Activated CD4-positive, alpha-beta T cell treated with anti-CD3 and anti-CD28 coated beads for 48 hours (primary cell): ENCODE measurements at places on chromosomes 13 and 19.

GRCh38 chr13:98446234-98446621 is 130.7 kb downstream of the STK24 start:
- DNase-seq = no peak

DNA sequence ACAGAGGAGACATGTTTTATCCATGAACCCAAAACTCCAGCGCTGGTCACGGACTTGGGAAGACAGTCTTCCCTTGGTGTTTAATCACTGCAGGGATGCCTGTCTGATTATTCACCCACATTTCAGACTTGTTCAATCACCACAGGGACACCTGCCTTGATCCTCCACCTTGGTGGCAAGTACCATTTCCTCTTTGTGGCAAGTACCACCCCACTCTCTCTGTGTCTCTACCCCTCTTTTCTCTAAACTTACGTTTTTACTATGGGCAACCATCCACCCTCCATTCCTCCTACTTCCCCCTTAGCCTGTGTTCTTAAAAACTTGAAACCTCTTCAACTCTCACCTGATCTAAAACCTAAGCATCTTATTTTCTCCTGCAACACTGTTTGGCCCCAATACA is 16.8 kb downstream of the ZNF83 start:
- DNase-seq = no peak

GRCh38 chr19:15928321-15928720 is 6.0 kb downstream of the CYP4F11 start:
- DNase-seq = no peak

DNA sequence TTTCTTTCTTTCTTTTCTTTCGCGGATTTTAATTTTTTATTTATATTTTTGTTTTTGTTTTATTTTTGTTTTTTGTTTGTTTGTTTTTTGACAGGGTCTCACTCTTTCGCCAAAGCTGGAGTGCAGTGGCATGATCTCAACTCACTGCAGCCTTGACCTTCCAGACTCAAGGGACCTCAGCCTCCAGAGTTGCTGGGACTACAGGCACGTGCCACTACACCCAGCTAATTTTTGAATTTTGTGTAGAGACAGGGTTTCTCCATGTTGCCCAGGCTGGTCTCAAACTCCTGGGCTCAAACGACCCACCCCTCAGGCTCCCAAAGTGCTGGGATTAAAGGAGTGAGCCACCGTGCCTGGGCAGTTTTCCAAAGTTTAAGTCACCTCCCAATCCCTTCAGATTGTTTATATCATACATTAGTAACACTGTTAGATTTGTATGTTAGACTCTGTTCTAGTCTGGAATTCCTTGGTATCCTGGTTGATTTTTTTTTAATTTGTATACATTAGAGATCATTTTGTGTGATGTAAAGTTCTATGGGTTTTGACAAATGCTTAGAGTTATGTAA is 597.3 kb downstream of the DCT start:
- no peak for DNase-seq

DNA sequence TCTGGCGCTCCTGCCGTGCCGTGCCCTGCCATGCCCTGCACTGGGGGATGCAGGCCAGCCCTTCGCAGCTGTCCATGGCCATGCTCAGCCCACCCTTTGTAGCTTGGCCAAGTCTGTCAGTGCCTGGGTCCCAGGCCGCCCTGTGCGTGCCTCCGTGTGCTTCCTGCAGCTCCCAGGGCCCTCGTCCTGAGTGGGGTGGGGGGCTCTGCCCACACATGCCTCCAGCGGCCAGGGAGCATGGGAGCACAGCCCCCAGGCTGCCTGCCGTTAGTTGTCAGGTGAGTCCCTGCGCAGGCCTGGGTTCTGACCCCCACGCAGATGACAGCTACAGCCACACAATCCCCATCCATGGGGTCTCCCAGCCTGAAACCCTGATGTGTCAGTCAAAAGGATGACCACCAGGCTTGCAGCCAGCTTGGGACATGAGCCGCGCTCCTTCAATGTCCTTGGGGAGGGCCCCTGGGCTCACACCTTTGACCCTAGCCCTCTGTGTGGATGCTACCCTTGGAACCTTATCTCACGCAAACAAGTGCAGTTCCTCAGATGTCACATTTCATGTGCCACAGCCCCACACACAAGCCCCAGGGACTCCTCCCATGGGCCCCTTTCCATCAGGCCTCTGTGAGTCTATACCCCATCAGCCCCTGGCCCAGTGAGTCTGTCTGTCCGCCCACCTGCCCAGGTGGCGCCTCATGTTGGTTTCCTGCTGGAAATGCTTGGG is 24.5 kb downstream of the TMED1 start:
- no peak for DNase-seq

DNA sequence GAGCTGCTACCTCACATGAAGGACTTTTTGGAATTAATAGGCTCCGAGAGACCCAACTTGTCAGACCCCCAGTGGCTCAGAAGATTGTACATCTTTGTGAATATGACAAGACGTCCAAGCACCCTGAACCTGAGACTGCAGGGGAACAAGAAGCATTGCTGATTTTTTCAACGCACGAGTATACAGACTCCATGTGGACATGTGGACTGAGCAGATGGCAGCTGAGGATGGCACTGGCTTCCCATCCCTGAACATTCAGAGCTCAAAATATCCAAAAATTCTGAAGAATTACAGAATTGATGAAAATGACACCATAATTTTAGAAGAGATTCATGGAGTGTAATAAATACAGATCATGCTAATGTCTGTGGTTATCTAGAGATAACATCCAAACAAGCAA is 254.1 kb downstream of the MZT1 start:
- no peak for DNase-seq

- DNase-seq = no peak
Measured at GRCh38 chr19:7704280-7705060, 2.5 kb upstream of the FCER2 start.

DNA sequence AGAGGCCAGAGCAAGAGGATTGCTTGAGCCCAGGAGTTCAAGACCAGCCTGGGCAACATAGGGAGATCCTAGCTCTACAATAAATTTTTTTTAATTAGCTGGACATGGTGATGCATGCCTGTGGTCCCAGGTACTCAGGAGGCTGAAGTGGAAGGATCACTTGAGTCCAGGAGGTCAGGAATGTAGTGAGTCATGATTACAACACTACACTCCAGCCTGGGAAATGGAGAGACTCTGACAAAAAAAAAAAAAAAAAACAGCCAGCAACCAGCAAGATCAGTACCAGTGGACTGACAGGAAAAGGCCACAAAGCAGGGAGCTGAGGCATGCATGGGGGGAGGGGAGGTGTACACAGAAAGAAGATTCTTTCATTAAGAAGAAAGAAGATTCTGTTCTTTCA is 52.7 kb upstream of the RFXAP start:
- DNase-seq = no peak

DNA sequence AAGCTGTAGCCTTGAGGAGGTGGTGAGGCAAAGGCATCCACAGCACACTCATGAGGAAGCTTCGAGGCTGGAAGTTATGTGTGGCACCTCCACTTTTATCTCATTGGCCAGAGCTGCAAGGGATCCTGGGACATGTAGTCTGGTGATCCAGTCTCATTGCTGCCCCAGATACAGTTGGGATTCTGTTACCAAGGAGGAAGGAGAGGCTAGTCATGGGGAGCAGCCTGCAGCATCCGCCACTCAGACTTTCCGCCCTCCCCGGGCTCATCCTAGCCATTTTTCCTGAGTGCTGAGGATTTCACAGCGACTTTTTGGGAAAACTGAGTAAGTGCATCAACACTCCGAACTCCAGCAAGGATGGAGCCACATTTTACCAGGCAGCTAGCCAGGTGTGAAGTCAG is 74.4 kb downstream of the DPF1 start:
- no peak for DNase-seq

DNA sequence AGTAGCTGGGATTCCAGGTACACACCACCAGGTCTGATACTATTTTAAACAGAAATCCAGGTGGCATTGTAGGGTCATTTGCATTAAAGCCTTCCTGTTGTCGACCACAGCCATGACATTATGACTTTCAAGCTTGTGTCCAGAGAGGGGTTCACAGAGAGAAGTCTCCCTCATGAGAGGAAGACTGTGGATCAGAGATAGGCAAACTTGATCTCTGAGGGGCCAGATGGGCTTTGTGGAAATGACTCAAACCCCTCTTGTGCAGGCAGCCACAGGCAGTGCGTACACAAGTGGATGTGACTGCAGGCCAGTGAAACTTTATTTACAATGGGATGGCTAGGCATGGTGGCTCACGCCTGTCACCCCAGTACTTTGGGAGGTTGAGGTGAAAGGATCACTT is 27.8 kb upstream of the F2RL3 start:
- DNase-seq = no peak

DNA sequence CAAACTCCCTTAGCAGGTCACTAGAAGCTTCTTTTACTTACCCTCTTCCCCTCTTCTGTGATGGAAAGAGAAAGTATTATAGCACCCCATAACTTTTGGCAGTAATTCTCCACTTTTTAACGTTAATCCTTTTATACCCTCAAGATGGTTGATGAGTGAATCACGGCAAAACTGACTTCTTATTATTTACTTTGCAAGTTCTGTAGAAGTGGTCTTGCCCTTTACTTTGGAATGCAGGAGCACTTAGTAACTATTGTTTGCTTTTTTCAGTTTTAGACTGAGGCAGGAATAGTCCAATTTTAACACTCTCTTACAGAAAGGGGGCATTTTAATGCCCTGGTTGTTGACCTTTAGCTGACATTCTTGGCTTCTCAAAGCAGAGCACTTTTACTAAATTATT is 260.1 kb downstream of the LMO7 start:
- no peak for DNase-seq

GRCh38 chr19:35205733-35206323 is 22.7 kb downstream of the FAM187B start:
- DNase-seq = no peak

- DNase-seq = no peak
Measured at GRCh38 chr19:46603195-46603637, 2.1 kb downstream of the CALM3 start.

GRCh38 chr13:41224113-41225110 is 30.0 kb upstream of the KBTBD7 start:
- DNase-seq = no peak

DNA sequence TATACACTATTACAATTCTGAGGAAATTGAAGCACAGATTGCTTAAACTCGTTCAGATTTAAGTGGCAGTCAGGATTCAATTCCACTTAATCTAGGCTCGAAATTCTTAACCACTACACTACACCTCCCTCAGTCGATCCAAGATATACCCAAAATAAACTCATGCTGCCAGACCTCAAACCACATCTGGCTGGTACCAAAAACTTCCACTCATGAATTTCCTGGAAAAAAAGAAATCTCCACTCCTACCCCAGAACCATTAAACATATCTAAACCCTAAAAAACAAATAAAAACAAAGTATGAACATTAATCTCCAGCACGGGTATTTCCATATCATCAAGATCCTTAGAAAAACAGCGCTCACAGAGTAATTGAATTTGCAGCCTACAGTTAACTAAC is 1.1 kb downstream of the ZFP30 start:
- no peak for DNase-seq

GRCh38 chr13:98508685-98509084 is 68.2 kb downstream of the STK24 start:
- no peak for DNase-seq

GRCh38 chr19:54432144-54432738 is 16.8 kb upstream of the LENG8 start:
- DNase-seq = no peak
